ENCODE measurements at places on chromosomes 13 and 19.

GRCh38 chr13:27101289-27101688, 70.3 kb downstream of the USP12 start:
- no peak for DNase-seq

DNA sequence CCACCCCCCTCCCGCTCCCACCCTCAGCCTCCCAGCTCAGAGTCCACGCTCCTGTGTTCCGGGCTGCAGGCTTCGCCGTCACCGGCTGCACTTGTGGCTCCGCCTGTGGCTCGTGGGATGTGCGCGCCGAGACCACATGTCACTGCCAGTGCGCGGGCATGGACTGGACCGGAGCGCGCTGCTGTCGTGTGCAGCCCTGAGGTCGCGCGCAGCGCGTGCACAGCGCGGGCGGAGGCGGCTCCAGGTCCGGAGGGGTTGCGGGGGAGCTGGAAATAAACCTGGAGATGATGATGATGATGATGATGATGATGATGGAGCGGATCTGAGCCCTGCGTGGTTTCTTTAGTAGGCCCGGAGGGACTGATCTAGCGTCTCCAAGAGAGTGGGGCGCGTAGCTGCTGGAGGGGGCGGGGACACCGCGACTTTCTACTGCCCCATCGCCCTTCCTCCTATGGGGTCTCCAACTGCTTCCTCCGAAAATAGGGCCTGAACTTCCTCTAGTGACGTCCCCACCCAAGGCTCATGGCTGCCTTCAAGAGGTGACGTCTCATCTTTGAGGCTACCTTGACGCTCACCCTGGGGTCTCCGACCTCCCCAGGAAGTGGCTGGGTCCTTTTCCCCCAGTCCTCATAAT, 1.4 kb downstream of the RETN start:
- DNase-seq: peak; percentile 51

- no peak for DNase-seq
Observed at GRCh38 chr19:41355035-41355434, 1.3 kb upstream of the TGFB1 start.

GRCh38 chr13:31264151-31264550, 64.4 kb downstream of the B3GLCT start:
- DNase-seq: no peak

GRCh38 chr19:16369664-16370576, 45.3 kb downstream of the KLF2 start:
- no peak for DNase-seq

- DNase-seq: no peak
Observed at GRCh38 chr13:57704031-57704430, 72.5 kb downstream of the PCDH17 start.

GRCh38 chr13:91144054-91144453, 203.4 kb upstream of the MIR17HG start:
- DNase-seq: no peak

DNA sequence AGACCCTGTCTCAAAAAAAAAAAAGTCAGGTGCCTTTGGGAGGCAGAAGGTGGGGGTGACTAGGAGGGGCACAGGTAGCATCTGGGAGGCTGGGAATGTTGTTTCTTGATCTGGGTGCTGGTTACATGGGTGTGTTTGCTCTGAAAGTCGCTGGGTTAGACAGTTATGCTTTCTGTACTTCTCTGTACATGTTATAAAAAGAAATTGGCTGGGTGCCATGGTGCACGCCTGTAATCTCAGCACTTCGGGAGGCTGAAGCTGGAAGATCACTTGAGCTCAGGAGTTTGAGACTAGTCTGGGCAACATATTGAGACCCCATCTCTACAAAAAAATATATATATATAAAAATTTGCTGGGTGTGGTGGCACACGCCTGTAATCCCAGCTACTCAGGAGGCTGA, 15.1 kb downstream of the NOSIP start:
- DNase-seq: no peak

Measured in K562 (cell line).